ENCODE measurements at places on chromosomes 7 and 10.

DNA sequence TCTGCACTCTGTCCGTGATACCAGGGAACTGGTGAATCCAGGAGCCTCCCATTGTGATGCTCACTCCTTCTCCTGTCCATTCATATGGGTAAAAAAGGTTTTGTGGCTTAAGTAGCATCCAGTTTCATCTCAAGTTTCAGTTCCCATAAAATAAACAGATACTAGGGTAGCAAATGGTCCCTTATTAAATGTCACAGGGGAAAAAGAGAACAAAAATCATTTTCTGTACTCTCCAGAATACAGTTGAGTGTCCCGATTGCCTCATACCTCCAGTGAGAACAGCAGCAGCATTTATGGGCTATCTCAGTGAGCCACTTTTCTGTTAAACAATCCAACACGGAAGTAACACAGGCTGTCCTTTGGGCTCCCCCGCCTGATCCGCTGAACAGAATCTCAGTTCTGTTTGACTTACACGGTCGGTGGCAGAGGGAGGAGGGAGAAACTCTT lies 179.6 kb downstream of the CELF2 start:
- DNase-seq, result no peak

- no peak for DNase-seq
Observed at GRCh38 chr7:2873146-2873545, 29.0 kb upstream of the GNA12 start.

- no peak for DNase-seq
Observed at GRCh38 chr10:12396567-12396966, 47.2 kb downstream of the CAMK1D start.

GRCh38 chr7:92632791-92633190 lies 42.6 kb upstream of the FAM133B start:
- no peak for DNase-seq

DNA sequence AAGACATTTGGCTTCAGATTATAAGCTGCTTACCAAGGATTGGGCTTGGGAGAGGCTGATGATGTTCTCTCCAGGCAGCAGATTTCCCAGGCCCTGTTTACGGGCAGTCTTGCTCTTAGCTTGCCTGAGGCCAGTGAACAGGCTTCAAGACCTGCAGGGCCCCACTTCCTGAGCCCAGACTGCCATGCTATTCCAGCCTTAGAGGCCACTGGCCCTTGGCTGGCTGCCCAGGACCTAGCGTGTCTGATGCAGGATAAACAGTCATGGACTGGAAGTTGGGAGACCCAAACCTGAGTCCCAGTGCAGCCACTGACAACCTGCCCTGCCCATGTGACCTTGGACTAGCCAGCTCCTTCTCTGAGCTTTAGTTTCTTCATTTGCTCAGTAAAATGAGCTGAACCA lies 2.9 kb downstream of the PRXL2A start:
- DNase-seq, result no peak

GRCh38 chr10:121183707-121184106 lies 332.5 kb downstream of the WDR11 start:
- DNase-seq, result no peak

GRCh38 chr7:139576179-139576973 lies 52.9 kb downstream of the CLEC2L start:
- DNase-seq, result no peak

GRCh38 chr10:72335394-72336258 lies 19.1 kb downstream of the DNAJB12 start:
- no peak for DNase-seq

DNA sequence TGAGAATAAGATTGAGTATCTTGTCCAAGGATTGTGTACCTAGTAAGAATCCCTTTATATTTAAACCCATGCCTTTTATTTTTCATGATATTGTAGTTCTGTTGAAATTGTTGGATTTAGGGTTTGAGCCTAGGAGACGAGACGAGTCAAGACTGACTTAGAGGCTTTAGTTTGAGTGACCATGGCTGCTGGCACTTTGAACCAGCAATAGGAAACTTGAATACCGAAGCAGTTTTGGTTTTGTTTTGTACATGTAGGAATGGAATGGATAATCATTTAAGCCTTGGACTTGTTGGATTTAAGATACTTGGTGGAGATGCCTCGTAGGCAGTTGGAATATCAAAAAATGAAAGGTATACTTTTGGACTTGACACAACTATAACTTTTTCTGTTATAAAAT lies 229.0 kb downstream of the BICC1 start:
- DNase-seq, result no peak

DNA sequence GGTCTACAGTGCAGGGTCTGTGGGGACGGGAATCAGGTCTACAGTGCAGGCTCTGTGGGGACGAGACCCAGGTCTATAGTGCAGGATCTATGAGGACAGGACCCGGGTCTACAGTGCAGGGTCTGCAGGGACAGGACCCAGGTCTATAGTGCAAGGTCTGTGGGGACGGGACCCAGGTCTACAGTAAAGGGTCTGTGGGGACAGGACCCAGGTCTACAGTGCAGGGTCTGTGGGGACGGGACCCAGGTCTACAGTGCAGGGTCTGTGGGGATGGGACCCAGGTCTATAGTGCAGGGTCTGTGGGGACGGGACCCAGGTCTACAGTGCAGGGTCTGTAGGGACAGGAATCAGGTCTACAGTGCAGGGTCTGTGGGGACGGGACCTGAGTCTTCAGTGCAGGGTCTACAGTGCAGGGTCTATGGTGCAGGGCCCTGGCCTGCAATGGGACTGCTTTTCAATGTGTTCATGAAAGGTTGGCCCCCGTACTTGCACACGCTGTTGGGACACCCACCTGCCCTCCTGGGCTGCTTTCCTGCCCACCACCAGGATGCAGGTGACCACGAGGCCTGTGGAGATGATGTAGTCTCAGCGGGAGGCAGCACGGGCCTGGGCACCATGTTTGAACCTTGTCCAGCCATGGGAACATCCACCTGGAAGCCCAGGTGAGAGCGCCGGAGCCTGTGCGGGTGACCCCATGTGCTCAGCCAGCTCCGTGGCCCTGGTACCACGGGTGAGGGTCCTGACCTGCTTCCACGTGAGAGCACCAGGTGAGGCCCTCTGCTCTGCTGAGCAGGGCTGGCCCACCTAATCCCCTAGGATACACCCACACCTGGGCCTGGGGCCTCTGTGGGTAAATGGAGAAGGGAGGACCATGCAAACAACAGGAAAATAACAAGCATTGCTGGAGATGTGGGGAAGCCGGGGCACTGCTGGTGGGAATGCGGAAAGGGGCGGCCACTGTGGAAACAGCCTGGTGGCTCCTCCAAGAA lies 91.4 kb upstream of the DIP2C start:
- no peak for DNase-seq

GRCh38 chr7:98753989-98754479 lies 115.8 kb downstream of the TMEM130 start:
- DNase-seq, result peak; percentile 42

DNA sequence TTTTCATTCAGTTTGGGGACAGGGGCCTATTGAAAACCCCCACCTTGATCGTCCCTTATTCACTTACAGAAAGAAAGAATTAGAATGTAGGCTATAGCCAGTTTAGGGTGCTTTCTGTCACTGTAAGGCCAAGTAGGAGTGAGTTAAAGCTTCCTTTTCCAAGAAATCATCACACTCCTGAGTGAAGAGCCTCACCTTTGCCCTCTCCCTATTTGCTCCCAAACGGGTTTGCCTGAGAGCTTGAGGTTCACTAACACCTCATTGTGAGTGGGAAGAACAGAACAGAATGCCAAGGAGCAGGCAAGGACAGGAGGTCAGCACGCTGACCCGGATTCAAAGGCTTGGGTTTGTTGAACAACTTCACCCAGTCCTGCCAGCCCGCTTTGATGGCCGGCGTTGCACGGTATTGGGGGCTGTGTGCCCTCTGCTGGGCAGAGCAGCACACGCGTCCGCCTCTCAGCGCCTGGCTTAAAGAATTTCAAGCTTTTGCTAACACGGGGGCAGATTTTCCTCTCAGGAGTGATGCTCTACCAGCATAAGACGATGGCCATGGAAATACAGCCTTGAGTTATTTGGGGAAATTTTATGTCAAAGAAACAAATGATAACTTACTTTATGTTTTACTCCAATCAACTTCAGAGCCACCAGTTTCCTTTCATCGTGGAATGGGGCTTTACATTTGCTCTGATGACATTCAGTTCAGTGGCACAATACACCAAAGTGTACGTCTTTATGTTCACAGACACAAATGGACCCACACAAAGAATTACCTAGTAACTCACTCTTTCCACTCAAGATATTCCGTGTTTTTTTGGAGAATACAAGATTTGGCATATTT lies 470.0 kb downstream of the SUGCT start:
- DNase-seq, result peak; percentile 65

GRCh38 chr7:80018941-80019808 lies 115.5 kb upstream of the GNAI1 start:
- peak; percentile 63 for DNase-seq

GRCh38 chr10:58582045-58582444 lies 69.4 kb downstream of the BICC1 start:
- DNase-seq, result no peak

DNA sequence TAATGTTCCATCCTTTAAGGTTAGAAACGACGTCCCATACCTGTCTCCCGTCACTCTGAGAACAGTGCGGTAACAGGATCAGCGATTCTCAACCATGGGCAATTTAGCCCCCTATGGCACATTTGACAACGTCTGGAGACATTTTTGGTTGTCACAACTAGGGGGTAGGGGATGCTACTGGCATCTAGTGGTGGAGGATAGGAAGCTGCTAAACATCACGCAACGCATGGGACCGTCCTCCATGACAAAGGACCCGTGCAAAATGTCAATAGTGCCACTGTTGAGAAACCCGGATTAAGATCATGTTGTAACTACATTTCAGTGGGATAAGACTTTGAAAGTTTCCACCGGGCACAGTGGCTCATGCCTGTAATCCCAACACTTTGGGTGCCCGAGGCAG lies 5.0 kb upstream of the PAXIP1 start:
- peak; percentile 31 for DNase-seq

DNA sequence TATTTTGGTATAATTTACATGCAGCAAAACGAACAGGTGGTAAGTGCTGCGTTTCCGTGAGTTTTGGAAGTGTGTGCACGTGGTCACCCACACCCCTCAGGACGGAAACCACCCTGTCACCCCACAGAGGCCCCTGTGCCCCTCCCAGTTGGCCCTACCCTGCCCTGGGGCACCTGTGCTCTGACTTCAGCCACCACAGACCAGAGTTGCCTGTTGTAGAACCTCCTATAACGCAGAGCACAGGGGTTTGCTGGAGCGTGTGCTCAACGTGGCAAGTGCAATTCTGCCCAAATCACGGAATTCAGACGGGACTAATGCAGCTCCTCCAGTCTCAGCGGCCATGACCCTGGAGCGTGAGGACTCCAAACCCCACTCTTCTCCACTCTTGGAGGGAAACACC lies 9.6 kb upstream of the CFAP46 start:
- DNase-seq, result no peak

DNA sequence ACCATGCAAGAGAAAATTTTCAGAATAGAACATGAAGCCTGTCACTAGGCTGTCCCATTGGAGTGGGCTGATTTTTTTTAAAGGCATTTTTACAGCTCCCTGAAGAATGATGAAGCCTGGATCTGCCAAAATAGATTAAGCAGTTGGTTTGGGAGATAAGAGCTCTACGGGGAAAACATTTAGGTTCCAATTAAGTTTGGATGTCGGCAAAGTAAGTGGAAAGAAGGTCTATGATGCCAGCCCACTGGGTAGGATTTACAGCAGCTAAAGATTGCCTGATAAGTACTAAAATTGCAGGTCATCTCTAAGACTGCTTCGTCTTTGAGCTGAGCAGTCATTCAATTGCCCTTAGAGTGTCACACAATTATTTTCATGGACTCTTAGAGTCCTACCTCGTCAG lies 939.2 kb upstream of the CELF2 start:
- DNase-seq, result no peak

DNA sequence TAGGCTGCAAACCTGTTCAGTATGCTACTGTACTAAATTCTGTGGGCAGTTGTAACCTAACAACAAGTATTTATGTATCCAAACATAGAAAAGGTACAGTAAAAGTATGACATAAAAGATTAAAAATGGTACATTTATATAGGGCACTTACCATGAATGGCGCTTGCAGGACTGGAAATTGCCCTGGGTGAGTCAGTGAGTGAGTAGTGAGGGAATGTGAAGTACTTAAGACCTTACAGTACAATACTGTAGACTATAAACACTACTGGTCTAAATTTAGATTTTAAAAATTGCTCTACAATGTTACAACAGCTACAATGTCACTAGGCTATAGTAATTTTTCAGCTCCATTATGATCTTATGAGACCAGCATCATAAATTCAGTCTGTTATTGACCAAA lies 146.0 kb upstream of the GNAI1 start:
- DNase-seq, result no peak

DNA sequence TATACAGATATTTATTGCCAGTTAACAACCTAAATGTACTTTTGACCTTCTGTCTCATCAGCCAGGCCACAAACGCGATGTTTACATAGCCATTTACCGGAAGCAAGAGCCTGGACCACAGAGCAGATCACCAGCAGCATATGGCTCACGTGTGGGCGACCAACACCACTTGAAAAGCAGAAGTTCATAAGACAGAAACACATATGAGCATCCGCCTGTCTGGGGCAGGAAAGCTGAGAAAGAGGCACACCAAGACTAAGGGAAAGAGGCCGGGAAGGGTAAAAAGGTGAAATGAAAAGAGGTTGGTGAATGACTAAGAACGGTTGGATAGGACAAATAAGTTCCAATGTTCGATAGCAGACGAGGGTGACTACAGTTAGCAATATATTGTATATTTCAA lies 1.3 kb downstream of the ABCB1 start:
- DNase-seq, result no peak

DNA sequence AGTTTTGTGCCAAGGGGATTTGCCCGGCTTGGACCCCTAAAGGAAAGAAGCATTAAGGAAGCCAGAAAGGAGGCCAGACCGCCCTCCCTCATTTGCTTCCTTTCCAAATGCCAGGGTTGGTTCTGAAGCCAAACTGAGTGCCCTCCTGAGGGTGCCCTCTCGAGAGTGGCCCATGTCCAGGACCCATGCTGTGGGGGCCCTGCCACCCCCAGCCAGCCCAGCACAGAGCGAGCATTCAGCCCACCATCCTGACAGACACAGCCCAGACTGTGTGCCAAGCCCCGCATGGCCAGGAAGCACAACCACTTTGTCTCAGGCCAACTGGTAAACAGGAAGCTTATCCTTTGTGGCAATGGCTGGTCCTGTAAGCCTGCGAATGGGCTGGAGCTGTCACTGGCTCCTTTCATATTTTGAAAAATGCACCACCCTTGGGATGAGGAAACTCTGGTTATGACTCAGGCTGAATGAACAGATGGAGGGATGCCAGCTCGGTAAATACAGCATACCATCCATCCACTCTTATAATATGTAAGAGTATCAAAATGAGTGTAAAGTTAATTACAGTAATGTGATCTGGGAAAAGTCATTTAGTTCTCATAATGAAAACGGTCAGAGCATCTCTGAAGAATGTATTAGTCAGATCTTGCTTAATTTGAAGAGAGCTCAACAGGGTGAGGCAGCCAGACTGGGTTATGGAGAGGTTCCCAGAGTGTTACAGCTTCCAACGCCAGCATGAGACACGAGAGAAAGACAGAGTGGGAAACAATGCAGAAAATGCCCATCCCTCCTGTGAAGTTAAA lies 65.0 kb downstream of the STK17A start:
- DNase-seq, result peak; percentile 25

GRCh38 chr10:47326927-47327330 lies 4.7 kb downstream of the GDF2 start:
- DNase-seq, result no peak

GRCh38 chr10:25678220-25678619 lies 255.8 kb upstream of the MYO3A start:
- no peak for DNase-seq

GRCh38 chr7:155161690-155162089 lies 91.6 kb downstream of the HTR5A start:
- no peak for DNase-seq

GRCh38 chr10:131534836-131535235 lies 223.3 kb upstream of the TCERG1L start:
- no peak for DNase-seq
